ENCODE measurements at places on chromosomes 11 and 22. TPM values are rescaled to one million over a fixed set of nuclear protein-coding genes. Genes with fewer than 3 reads are reported as not detected.
A peak's percentile ranks its signal among the peaks of the same experiment; 100 is the strongest.

GRCh38 chr11:120858740-120859139 lies 165.2 kb upstream of the TBCEL start:
- peak; percentile 33 for DNase-seq

Gene NAALADL1
- total RNA-seq: not detected

- peak; percentile 36 for DNase-seq
Measured at GRCh38 chr22:35299217-35299672, 449 bp upstream of the TOM1 start.

GRCh38 chr11:19225581-19225980 lies 15.2 kb downstream of the E2F8 start:
- DNase-seq: no peak

Gene NEFH
- not detected for total RNA-seq

DNA sequence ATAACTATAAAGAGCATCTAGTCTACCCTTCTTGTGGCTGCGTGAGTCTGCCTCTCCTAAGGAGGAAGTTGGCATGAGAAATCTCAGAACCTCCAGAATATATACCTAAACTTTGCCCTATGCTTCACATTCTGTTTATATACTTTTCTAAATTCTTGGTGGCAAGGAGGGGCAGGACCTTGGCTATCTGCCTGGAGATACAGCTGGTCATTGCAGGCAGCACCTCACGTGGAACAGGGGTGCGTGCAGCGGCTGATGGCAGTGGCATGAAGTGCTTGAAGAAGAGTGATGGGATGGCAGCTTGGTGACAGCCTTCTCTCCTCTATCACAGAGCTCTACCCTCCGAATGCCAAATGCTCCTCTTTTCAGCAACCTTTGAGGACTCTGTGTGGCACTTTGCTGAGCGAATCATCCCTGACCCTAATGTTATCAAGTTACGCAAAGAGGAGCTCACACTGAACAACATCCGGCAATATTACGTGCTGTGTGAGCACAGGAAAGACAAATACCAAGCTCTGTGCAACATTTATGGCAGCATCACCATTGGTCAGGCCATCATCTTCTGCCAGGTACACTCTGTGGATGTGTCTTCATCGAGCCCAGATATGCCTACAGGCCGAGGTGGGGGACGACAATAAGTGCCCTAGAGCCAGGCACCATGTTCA lies 12.5 kb downstream of the DDX25 start:
- no peak for DNase-seq

DNA sequence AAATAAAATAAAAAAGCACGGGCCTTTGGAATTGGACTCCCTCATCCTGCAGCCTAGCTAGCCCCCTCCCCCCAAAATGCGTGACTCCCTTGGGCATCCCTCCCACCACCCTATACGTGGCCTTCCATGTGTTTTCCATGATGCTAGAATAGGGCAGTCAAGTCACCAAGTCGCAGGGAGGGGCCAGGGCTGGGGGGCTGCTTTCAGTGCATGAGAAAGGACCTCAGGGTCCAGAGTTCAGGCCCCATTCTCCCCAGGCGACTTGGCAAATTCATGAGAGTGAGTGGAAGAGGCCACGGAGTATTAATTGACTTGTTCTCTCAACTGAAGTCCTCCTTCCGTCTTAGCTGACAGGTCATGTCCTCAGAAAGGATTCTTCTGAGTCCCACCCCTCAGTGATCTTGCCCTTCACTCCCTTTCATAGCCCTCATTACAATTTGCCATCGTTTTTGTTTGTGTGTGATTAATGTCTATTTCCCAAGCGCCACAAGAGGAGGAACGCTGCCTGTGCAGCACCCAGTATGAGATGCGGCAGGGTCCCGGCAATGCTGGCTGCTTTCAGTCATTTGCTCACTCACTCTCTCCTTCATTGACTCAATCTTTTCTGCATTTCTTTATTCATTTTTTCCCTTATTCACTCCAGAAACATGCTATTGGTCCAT lies 17.4 kb downstream of the LRRC32 start:
- no peak for DNase-seq

Gene CTNND1
- total RNA-seq: 50.5 TPM

- DNase-seq: peak; percentile 33
Measured at GRCh38 chr22:38238519-38239071, 34.2 kb downstream of the TMEM184B start.

GRCh38 chr11:72626414-72626936 lies 47.7 kb downstream of the PDE2A start:
- no peak for DNase-seq

- DNase-seq: peak; percentile 87
Measured at GRCh38 chr22:21837248-21837979, 30.0 kb downstream of the MAPK1 start.

GRCh38 chr22:38180841-38181452 lies 683 bp downstream of the PLA2G6 start:
- DNase-seq: no peak

DNA sequence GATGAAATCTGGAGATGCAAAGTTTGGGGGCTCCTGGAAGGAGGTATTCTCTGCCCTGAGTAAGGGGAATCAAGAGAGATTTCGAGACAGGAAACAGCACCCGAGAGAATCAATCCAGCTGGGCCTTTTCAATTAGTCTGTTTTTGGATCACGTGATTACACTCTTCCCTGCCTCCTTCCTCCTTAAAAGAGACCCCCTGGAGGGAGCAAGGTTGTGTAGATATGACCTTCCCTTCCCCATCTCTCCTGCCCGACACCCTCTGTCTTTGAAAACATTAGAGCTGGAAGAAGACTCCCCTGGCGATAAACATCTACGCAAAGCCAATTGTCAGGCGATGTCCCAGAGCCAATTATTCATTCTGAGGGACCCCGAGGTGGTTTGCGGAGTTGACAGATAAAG lies 407.9 kb downstream of the MIAT start:
- no peak for DNase-seq

GRCh38 chr11:14566331-14567063 lies 46.3 kb upstream of the PSMA1 start:
- no peak for DNase-seq

DNA sequence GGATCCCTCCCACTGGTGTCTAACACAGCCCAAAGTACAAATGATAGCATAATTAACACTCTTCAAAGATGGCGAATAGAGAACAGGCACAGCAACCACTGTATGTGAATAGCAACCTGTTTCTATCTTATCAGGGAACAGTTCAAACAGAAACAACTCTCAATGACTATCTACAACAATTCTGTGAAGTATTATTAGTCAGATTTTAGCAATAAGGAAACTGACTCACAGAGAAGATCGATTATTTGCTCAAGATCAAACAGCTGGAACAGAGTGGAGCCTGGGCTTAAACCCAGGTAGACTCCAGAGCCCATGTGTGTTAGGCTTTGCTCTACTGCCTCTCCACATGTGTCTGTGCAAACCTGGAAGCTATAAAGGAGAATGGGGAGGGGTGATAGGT lies 88.7 kb downstream of the C11orf58 start:
- DNase-seq: no peak

GRCh38 chr11:93537767-93538261 lies 5.4 kb downstream of the SMCO4 start:
- DNase-seq: peak; percentile 19

DNA sequence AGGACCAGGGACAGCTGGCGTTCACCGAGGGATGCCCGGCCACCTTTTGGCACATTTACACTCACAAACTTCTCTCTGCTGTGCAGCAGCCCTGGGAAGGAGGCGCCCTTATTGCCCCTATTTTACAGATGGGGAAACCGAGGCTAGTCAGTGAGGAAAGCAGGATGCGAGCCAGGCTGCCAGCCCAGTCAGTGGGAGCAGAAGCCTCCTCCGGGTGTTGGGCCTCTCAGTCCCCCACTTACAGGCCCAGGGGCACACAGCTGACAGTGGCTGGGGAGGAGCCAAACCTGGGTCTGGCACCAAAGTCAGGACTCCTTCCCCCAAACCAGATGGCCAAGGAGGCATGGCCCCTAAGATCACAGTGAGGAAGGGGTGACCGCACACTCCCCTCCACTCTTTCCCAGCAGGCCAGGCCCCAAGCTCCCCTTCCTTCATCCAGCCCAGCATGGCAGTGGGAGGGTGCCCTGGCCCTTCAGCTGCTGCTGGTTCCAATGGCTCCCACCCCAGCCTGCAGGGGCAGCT lies 121.4 kb upstream of the ANO1 start:
- DNase-seq: no peak

DNA sequence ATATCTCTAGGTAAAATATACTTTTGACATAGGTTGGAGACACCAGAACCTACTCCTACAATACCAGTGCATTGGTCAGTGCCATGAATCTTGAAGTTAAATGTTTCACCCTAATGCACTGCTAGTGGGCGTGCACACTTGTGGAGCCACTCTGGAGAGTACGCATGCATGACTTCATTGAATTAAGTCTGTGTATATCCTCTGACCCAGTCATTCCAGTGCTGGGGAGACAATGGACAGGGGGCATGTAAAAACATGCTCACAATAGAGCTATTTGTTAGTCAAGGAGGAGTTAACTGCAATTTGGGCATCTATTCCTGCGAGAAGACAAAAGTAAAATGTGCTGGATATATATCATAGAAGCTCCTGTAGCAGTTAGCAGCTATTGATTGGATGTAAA lies 335.4 kb upstream of the NCAM1 start:
- DNase-seq: no peak

DNA sequence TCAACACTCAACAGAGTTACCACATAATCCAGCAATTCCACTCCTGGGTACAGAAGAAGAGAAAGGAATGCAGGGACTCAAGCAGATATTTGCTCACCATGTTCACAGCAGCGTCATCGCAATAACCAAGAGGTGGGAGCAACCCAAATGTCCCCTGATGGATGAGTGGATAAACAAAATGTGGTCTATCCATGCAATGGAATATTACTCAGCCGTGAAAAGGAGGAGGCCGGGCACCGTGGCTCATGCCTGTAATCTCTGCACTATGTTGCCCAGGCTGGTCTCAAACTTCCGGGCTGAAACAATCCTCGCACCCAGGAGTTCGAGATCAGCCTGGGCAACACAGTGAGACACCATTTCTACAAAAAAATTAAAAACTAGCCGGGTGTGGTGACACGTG lies 131.7 kb downstream of the CTTN start:
- DNase-seq: no peak

DNA sequence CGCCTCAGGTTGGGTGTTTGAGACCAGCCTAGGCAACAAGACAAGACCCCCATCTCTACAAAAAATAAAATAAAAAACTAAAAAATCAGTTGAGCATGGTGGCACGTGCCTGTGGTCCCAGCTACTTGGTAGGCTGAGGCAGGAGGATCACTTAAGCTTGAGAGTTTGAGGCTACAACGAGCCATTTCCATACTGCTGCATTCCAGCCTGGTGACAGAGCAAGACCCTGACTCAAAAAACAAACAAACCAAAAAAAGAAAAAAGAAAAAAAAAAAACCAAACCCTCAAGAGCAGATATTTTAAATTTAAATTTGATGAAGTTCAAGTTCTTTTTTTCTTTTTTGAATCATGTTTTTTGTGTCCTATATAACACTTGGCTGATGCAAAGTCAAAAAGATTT lies 7.2 kb upstream of the CCDC83 start:
- no peak for DNase-seq

DNA sequence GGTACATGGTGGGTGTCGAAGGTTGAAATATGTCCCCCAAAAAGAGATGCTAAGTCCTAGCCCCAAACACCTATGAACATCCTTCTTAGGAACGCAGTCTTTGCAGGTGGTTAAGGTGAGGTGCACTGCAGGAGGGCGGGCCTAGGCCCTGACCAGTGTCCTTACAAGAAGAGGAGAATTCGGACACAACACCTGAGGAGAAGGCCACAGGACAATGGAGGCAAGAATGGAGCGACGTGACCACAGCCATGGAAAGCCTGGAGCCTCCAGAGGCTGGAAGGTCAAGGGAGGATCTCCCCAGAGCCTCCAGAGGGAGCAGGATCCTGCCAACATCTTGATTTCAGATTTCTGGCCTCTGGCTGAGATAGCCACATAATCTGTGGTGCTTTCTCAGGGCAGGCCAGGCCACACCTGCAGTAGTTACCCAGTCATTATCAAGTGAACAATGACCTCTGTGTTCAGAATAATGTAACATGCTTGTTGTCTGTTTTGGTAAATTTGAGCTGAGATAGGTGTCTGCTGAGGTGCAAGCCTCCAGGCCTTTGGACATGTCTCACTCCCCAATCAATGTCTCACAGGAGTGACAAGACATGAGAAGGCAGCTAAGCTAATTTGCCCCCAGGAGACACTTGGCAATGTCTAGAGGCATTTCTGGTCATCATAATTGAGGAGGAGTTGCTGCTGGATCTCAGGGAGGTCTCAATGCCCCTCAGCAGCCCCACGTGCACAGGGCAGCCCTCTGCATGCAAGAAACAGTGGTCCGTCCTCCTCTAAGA lies 498.9 kb downstream of the BRD1 start:
- DNase-seq: no peak

- no peak for DNase-seq
Measured at GRCh38 chr11:61694946-61695706, 14.9 kb downstream of the DAGLA start.

GRCh38 chr11:849104-849824 lies 6.6 kb downstream of the TSPAN4 start:
- DNase-seq: no peak

DNA sequence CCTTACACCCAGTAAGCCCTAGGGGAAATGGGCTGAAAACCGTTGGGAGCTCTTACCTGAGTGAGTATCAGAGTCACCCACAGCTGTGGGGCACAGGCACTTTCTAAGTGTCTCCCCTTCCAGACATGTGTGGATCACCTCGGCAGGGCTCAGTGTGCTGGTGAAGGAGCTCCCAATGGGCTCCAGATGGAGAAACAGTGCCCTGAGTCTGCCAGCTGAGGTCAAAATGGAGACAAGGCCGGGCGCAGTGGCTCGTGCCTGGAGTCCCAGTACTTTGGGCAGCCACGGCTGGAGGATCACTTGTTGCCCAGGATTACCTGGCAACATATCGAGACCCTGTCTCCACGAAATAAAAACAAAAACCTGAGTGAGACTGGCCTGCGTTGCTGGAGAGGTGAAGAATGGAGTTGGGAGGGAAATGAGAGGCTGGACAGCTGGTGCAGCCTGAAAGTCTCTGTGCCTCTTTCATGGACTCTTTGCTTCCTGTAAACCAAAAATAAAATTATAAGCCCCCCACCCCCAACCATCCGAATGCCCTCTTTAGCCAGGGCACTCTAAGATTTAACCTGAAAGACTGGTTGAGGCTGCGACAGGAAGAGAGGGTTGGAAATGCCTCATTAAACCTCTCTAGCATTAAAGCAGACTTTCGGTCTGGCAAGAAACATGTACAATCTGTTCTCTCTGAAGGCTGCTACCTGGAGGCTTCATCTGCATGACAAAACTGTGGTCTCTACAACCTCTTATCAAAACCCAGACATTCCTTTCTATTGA lies 111.8 kb downstream of the SNX19 start:
- no peak for DNase-seq

DNA sequence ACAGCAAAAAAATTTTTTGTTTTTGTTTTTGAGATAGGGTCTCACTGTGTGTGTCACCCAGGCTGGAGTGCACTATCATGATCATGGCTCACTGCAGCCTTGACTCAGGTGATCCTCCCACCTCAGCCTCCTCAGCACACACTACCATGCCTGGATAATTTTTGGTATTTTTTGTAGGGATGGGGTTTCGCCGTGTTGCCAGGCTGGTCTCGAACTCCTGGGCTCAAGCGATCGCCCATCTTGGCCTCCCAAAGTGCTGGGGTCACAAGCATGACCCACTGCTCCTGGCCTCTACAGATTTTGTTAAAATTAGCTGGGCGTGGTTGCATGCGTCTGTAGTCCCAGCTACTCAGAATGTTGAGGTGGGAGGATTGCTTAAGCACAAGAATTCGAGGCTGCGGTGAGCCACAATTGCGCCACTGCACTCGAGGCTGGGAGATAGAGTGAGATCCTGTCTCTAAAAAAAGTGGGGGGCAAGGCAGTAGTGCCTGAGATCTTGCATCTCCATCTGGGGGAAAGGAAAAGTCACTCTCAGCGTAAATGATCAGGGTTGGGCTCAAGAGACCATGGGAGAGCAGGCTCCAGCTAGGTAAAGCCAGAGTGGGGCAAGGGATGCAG lies 10.6 kb upstream of the DGKZ start:
- no peak for DNase-seq

All from M059J (cell line).